ENCODE measurements at places on chromosomes 12 and 14. TPM values are rescaled to one million over a fixed set of nuclear protein-coding genes. Genes with fewer than 3 reads are reported as not detected.

The OLR1 gene
- total RNA-seq, result not detected

The HCAR3 gene
- total RNA-seq, result not detected

The CLEC4E gene
- total RNA-seq, result not detected

The PTGER2 gene
- total RNA-seq, result 0.36 TPM

The PSEN1 gene
- total RNA-seq, result 25.7 TPM

The GYS2 gene
- 0.05 TPM for total RNA-seq

The CMTM5 gene
- 0.32 TPM for total RNA-seq

The GLT1D1 gene
- 0.10 TPM for total RNA-seq

The CALCOCO1 gene
- 18.2 TPM for total RNA-seq

The CLEC4C gene
- total RNA-seq, result not detected

The RPGRIP1 gene
- not detected for total RNA-seq

The TAS2R46 gene
- 2.3 TPM for total RNA-seq

The EPS8 gene
- total RNA-seq, result 23.3 TPM

The NIN gene
- total RNA-seq, result 34.3 TPM

The CEBPE gene
- total RNA-seq, result not detected

The TAS2R31 gene
- 2.7 TPM for total RNA-seq

The ST8SIA1 gene
- total RNA-seq, result 6.4 TPM

The YLPM1 gene
- 43.9 TPM for total RNA-seq

The SLC25A21 gene
- 1.0 TPM for total RNA-seq

The HOXC4 gene
- total RNA-seq, result 4.7 TPM

The EPYC gene
- not detected for total RNA-seq

The TMEM233 gene
- 5.6 TPM for total RNA-seq

The PTGES3 gene
- total RNA-seq, result 238 TPM

The VWF gene
- total RNA-seq, result 0.73 TPM
